ENCODE measurements at places on chromosomes 7 and 10.

GRCh38 chr10:15601819-15602218 lies 117.9 kb downstream of the ITGA8 start:
- DNase-seq, result no peak

- DNase-seq, result no peak
These were observed 75.8 kb downstream of the LARP4B start for GRCh38 chr10:855671-856070.

GRCh38 chr10:74419958-74420375 lies 268.9 kb downstream of the ADK start:
- peak; percentile 5 for DNase-seq

GRCh38 chr10:119725517-119725827 lies 378 bp upstream of the INPP5F start:
- no peak for DNase-seq

DNA sequence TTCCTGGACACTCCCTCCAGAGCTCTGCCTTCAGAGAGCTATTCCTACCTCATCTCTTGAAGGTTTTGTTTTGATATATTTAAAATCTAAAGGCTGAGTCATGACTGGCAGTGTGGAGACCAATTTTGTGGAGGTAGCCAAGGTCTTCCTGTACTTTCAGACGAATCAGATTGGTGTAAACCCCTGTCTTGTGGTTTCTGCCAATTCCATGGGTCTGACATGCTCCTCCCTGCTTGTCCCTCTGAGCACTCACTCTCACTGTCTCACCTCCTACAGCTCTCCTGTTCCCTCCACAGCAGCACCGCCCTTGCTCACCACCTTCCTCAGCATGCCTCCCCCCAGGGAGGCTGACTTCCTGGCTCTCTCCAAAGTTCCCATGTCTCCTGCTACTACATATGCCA lies 179.8 kb downstream of the NPSR1 start:
- DNase-seq, result no peak

DNA sequence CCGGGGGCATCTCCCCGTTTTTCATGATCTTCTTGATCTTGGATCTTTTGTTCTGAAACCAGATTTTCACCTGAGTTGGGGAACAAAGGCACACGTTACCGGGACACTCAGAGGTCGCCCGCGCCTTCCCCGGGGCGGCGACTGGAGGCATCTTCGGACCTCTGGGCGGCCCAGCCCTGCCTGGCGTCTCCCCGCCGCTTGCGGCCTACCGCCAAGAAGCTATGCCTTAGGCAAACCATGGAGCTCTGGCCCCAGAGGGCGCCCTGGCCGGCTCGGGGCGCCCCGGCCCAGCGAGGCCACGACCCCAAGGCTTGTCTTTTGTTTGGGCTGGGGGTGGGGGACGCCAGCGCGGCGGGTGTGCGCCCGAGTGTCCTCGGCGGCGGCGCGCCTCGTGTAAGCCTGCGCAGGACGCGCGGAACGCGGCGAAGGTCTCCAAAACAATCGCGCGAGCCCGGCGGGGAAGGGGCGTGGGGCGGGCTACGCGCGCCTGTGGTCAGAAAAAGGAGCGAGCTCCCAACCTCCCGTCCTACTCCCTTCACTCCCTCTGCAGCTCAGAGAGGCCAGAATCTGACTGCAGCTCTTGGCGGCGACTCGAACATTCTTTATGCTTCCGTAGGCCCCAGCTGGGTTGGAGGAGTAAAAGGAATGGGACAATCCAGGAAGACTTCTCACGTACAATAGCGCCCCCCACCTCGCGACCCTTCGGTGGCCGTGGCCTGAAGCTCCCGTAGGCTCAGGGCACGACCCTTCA lies 3.5 kb downstream of the DLX5 start:
- DNase-seq, result no peak

- DNase-seq, result no peak
These were observed 205.8 kb upstream of the LYZL1 start for GRCh38 chr10:29083096-29083495.

GRCh38 chr10:76033457-76034196 lies 602.2 kb downstream of the LRMDA start:
- DNase-seq, result no peak

GRCh38 chr7:34078864-34079263 lies 173.5 kb downstream of the BMPER start:
- no peak for DNase-seq

- no peak for DNase-seq
These were observed 201.3 kb upstream of the CDCA7L start for GRCh38 chr7:22146961-22147512.

GRCh38 chr7:128697302-128697905 lies 25.3 kb downstream of the GARIN1A start:
- no peak for DNase-seq

DNA sequence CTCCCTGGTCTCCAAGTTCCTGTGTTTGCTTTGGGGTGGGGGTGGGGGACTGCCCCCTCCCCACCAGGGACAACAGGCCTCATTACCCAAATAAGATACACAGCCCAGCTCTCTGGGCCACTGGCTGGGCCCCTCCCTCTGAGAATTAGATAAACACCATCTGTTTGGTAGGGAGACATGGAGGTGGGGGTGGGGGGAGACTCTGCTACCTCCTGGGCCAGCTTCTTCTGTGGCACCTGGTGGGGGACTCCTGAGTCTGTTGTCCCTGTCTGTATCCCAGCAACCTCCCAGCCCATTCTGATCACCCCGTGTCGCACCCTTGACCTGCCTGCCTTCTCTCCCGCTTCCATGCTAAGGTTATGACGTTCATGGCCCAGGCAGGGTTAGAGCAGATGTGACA lies 5.8 kb downstream of the MLXIPL start:
- no peak for DNase-seq

- DNase-seq, result no peak
These were observed 119.0 kb downstream of the GNAI1 start for GRCh38 chr7:80253653-80254052.

DNA sequence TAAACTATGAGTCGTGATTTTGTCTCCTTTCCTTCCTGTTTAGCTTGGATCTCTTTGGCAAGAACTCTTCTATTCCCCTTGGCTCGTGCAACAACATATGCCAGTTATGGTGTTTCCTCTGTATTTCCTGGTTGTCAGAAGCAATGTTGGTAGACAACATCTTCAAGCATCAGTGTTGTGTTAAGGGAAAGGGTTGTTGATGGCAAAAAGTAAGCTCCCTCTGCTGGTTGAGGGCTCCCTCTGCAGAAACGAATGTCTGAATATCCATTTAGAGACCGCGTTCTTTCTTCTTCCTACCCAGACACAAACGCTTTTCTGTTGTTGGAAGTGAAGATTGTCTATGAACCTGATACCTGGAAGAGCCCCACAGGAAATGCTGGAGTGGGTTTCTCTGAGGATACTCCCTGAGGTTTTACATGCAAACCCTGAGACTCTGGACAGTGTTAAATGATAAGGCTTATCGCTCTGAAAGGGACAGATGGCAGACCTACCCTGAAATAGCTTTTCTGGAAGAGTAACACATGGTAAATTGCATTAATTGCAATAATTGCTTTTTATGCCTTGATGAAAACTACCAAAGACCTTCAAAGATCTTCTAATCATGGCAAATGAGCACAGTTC lies 23.5 kb upstream of the C1QL3 start:
- DNase-seq, result no peak

All from stimulated activated CD4-positive, alpha-beta T cell treated with anti-CD3 and anti-CD28 coated beads, Interleukin-2, amount 100 ng/mL, for 4 hours (primary cell).